ENCODE measurements at places on chromosomes 13 and 19.

DNA sequence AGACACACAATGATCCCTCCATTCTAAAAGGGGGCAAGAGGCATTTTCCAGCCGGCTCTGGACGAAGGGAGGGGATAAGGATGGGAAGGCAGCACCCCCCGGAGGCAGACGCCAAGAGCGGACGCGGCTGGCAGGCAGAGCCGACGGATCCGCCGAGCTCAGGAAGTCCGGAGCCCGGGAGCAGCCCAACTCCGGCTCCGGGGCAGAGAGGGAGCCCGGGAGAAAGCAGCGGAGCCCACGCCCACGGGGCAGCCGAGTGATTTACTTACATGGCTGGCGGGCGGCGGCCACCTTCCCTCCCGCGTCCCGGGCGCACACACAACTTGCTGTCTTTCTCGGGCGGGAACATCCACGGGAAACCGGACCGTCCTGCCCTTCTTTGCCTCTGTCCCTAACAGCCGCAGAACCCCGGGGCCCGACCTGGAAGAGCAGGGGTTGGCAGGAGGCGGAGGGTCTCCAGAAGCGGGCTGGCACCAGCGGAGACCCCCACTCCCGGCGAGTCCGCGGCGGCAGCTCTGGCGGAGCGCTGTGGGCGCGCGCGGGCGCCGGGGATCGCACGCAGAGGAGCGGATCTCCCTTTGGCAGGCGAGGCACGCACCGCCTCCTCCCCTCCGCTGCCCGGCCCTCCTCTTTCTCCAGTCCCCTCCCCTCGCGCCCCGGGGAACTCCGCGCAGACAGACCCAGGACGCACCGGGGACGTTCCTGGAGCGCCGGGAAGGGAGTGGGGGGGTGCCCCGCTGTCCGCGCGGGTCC is at the start of gene LHFPL6:
TSS of gene LHFPL6 (minus strand) at position 580 of the 753 bp plus-strand sequence.
- peak; percentile 35 for DNase-seq

GRCh38 chr13:20567881-20568528 is 1.0 kb downstream of the IFT88 start:
- no peak for DNase-seq

DNA sequence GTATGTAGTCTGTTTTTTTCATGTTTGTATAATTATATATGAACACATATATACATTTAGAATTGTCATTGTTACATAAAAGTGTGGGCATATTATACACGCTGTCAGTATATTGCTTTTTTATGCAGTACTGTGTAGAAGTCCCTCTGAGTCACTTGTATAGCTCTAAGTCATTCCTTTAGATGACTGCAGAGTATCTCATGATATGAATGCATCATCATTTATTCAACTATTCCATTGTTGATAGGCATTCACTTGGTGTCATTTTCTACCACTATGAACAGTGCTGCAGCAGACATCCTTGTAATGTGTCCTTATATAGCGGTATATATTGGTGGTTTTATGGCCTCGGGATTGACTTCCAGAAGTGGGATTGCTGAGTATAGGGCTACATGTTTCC is 15.3 kb downstream of the RFXAP start:
- DNase-seq: no peak

DNA sequence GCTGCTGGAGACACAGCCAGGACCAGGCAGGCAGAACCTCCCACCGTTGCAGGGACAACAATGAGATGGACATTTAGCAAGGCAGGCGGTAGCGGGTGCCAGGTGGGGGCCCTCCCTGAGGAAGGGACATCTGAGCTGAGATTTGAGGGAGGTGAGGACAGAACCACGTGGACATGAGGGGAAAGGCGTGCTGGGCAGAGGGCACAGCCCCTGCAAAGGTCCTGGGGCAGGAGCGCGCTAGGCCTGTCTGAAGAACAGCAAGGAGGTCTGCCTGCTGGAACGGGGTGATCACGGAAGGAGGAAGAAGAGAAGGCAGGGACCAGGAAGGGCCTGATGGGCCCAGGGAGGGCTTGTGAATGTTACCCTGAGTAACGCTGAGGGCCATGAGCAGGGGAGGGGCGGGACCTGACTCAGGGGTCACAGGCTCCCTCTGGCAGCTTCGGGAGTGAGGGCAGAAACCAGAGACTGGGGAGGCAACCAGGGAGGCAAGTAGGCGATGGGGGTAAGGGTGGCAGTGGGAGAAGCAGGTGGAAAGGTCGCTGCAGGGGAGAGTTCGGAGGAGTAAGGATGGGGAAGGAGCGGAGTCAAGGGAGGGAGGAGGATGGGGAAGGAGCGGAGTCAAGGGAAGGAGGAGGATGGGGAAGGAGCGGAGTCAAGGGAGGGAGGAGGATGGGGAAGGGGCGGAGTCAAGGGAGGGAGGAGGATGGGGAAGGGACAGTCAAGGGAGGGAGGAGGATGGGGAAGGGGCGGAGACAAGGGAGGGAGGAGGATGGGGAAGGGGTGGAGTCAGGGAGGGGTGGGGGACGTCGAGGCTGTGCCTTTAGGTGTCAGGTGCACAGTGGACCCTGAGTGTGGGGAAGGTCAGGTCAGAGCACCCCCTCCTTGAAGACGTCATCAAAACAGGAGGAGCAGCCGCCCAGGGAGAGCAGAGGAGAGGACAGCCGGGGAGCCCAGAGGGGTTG is 15.7 kb upstream of the B3GNT3 start:
- DNase-seq: no peak

- DNase-seq: no peak
Observed at GRCh38 chr13:111131611-111132010, 16.5 kb downstream of the ARHGEF7 start.

DNA sequence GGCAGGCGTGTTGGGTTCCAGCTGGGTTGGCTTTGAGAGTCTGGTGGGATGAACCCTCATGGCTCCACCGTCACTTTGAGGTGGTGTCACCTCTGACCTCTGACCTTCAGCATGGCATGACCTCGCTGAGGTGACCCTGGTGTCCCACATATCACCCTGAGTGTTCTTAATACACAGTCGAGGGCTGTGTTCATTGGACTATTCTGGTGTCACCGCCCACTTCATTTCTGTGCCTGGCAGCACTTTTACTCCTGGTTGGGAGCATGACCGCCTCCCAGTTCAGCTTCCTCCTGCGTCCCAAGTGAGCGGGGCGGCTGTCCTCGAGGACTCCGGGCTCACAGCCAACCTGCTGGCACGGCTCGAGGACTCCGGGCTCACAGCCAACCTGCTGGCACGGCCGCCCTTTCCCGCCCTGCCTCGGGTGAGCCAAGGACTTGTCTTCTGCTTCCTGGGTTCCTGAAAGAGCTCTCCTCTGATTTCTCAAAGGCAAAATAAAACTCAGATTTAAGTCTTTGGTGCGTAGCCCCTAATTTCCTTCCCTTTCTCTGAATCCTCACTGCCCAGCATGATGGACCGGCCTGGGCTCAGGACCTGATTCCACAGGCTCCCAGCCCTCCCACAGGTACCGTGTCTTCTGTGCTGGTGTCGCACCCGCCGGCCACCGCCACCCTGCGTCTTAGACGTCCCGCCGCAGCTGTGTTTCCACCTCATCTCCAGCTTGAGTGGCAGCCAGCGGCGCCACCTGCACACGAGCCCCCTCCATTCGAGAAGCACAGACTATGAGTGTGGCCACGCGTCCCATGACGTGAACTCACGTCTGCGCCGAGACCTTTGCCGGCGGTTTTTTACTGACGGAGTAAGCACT is 10.4 kb downstream of the ATP4B start:
- no peak for DNase-seq

GRCh38 chr13:32938907-32939306 is 77.3 kb upstream of the KL start:
- DNase-seq: no peak

GRCh38 chr13:99778500-99778899 is 193.1 kb downstream of the ZIC5 start:
- DNase-seq: no peak

DNA sequence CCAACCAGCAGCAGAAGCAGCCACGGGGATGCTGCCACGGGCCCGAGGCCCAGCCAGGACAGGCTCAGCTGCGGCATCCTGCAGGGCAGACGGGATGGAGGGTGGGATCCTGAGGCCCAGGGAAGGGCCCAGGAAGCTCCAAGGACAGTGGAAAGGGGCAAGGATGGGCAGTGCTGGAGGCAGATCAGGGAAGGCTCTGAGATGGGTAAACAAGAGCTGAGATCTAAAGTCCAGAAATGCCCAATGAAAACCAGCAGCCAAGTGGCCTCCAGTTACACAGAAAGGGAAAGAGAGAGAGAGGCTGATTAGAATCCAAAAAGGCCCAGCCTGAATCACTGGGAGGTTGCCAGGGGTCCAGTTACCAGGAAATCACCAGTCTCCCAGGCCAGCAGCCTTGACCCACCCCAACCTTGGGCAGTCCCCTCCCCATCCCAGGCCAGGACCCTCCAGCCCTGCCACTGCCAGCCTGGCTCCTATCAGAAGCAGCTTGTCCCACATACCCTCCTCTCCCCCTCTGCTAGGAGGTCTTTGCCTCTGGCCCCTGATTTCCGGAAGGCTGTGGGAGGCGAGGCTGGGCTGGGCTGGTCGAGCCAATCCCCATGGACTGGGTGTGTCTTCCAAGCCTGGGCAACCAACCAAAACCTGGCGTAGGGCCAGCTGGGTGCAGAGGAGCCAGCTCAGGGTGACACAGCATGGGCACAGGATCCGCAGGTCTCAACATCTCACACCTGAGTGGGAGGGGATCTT is at the start of gene CYP4F11:
TSS of gene CYP4F11 (minus strand) at position 198 of the 747 bp plus-strand sequence. CDS start at position 77, 121 bp downstream.
- DNase-seq: no peak

DNA sequence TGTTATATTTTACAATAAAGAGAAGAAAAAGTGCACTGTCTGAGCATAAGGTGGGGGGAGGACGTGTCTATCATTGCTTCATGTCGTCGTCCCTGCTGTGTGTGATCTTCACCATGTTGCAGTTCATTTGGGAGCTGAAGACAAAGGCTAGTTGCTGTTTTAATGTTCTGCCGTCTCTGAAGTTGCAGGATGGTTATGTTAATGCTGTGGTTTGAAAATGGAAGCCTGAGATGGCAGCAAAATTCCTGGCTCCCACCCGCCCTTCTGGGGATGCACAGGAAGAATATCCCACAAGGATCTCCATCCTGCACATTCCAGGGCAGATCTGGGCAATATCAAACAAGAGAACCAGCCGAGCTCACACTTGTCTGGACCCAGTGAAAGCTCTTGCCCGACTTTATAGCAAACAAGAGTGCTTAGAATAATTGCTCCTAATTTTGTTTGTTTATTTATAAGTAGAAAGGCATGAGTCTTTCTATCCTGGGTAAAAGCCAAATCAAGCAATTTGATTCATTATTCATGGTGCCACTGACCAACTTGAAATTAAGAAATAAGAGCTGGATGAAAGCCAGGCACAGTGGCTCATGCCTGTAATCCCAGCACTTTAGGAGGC is 110.3 kb upstream of the ABCC4 start:
- no peak for DNase-seq

DNA sequence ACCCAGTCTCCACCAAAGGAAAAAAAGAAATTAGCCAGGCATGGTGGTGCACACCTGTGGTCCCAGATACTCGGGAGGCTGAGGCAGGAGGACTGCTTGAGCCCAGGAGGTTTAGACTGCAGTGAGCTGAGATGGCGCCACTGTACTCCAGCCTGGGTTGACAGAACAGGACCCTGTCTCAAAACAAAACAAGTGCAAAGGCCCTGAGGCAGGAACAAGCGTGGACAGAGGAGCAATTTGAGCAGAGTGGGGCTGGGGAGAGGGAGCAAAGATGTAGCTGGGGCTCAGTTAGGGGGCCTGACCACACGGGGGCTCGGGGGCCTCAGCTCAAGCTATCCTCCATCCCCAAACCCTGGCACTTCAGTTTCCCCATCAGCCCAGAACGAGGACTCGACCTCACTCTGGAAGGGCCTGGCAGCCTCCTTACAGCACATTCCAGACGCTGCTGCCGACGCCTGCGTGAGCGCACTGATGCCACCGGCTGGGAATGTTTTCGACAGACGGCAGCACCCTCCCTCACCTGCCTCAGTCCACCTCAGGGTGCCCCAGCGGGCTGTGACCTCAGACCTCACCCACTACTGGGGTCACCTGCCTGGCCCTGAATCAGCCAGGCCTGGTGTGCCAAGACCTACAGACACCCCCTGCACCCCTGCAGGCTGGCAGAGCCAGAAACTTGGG is 1.8 kb upstream of the POLRMT start:
- DNase-seq: no peak
